EH (cell line): ENCODE measurements at places on chromosomes 3 and 15.
A peak's percentile ranks its signal among the peaks of the same experiment; 100 is the strongest.

GRCh38 chr3:50689558-50689957 lies 14.8 kb downstream of the DOCK3 start:
- no peak for DNase-seq

DNA sequence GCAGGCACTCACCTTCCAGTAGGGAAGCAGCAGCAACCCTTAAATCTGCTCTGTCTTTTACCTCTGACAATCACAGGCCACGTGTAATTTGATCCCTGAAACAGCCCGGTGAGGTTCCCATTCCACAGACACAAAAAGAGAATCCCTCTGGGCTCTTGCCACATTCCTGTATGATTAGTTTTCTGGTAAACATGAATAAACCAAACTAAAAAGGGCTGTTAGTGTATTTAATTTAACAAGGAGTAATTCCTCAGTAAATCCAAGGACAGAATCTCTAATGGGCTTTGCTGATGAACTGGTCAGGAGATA lies 186.9 kb downstream of the FAM43A start:
- peak; percentile 84 for DNase-seq

- no peak for DNase-seq
Measured at GRCh38 chr3:190130696-190131095, 10.0 kb upstream of the P3H2 start.

DNA sequence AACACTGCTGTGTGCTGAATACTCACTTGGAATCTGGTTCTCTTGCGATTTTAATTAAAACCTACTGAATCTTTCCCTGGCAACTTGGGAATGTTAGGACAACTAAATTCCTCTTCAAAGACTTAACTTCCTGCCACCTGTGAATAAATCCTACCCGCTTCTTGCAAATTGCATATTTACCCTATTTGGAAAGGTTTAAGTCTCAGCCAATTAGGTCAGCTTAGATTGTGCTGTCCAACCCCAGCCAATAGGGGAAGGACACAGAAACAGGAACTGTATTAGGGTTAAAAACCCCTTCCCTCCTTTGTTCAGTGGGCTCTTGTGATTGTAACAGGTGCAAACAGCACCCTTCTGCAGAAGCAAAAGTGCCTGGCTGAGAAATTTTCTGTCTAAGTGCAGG lies 38.6 kb upstream of the FSTL1 start:
- DNase-seq: no peak

GRCh38 chr3:108554229-108554628 lies 35.0 kb downstream of the CIP2A start:
- DNase-seq: no peak

- peak; percentile 36 for DNase-seq
Measured at GRCh38 chr15:101578443-101578894, 73.7 kb downstream of the TM2D3 start.

DNA sequence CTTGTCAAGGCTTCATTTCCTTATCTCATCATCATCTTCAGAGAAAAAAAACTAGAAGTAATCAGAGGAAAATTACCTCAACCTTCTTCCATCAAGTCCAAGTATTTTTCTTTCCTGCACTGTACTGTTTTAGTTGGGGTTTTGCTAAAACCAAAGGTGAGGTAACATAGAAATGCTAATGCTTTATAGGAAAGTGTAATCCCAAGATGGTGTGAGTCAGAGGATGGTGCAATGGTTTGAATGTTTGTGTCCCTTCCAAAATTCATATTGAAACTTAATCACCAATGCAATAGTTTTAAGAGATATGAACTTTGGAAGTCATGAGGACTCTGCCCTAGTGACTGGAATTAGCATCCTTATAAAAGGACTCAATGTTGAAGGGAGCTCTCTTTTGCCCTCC lies 79.5 kb downstream of the KBTBD8 start:
- DNase-seq: peak; percentile 16

DNA sequence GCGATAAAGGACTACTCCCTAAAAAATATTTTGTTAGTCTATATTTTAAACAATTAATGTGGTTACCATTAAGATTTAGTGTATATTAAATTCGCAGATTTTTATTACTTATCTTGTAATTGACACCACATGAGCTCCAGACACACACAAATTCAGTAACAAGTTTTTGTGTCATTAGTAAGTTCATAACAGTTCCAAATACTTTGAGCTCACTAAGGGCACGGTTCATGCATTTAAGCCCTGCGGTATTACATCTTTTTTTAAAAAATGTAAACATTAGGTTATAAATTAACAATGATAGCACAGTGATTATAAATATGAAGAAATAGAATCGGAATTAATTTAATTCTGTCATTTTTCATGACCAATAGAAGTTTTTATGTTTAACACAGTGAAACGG lies 317.3 kb downstream of the ZNF385D start:
- DNase-seq: no peak

DNA sequence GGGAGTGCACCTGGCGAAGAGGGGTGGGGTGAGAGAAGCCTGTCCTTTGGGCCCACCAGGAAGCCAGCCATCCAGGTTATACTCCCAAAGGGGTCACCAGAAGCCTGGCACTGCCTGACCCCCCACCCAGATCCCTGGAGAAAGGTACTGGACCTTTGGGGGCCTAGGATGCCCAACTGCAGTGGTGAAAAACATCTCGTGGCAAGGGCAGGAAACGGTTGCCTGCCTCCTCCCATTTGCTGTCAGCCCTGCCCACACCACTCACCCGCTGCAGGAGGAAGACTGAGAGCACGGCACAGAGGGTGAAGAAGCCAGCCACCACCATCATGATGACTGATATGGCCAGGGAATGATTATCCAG lies 2.2 kb upstream of the ULK3 start:
- DNase-seq: no peak

- DNase-seq: peak; percentile 51
Measured at GRCh38 chr3:122092460-122093165, 37.5 kb downstream of the CD86 start.

DNA sequence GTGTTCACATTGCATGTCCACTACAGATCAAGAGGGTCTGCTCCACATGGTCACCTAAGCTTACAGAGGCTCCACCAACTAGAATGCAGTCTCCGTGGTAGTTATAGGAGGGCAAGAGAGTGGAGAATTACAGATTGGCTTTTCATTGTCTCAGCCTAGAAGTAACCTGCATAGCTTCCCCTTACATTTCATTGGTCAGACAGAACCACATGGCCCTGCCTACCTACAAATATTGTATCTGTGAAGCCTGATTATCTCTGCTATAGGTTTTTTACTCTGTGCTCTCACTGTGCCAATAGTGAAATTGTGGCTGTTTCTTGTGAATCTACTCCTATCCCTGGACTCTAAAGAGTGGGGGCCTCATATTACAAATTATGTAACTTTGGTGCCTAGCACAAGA lies 2.5 kb upstream of the TLNRD1 start:
- no peak for DNase-seq

DNA sequence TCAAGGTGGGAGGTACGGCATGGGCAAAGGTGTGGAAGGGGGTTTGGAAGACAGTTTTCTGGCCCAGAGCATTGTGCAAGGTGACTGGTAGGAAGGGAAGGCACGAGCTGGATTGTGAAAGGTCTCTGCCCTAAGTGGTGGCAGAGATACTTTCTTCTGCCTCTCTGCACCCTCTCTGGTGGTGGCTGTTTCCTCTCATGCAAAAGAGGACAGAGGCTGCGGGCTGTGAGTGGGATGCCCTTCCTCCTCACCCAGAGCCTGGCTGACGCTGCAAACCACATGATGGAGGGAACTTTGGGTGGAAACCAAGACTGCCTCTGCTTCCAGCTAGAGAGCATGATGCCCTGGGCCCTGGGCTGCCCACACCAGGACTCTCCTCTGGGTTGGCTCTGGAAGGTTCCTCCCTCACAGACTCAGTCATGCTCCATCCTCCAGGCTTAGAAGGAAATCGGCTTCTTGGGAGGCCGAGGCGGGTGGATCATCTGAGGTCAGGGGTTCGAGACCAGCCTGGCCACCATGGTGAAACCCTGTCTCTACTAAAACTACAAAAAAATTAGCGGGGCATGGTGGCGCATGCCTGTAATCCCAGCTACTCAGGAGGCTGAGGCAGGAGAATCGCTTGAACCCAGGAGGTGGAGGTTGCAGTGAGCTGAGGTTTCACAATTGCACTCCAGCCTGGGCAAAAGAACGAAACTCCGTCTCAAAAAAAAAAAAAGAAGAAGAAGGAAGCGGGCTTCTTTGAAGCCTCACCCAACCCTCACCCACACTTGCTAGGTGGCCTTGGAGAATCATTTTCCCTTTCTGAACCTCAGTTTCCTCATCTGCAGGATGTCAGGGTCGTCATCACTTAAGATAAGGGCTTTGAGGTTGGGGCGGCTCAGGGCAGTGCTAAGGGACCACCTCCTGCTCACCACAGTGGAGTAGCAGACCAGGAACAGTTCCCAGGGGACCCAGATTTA lies 8.3 kb downstream of the PSTPIP1 start:
- no peak for DNase-seq

- DNase-seq: peak; percentile 74
Measured at GRCh38 chr15:41233367-41233771, 2.3 kb downstream of the CHP1 start.

DNA sequence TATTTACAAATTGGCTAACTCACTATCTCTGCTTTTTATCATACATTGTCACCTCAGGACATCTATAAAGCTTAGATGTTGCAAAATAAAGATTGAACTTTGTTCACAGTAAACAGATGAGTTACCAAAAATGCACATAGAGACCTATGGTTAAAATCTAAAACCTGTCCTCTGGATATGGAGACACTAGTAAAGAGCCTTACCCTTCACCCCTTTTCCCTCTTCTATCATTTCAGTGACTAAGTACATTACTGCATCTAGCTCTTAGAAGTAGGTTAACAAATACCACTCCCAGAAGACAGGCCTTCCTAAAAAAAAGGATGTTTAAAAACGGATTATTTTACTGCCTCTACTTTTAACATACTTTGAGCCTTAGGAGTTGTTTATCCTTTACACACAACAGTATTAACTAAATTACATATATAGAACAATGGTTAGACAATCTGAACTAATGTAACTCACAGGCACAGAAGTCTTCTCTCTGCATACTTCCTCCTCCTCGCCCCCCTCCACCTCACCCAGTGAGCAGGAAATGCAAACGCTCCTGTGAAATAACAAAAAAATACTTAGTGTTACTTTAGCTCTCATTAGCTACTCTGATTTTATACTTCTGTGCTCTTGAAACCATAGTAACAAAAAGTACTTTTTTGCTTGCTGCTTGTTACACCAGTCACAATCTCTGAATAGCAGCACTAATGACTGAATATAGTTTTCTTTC lies 23.3 kb downstream of the IREB2 start:
- no peak for DNase-seq

DNA sequence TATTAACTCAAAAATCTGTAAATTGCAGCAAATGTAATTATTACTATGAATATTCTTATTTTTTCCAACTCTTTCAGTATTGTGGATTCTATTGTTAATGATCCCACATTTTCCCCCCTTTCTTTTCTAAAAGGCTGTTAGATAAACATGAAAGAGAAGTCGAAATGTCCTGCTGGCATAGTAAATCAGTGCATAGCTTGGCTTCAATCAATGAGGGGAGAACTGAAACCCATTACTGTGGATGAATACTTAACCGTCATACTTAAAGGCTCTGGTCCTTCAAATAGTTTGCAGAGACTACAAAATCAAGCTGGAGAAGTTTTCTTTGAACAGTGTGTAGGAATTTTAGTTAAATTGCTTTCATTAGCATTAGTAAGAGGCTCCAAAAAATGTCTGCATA lies 667.9 kb downstream of the CADM2 start:
- DNase-seq: no peak

GRCh38 chr3:10666621-10667020 lies 149.4 kb upstream of the SLC6A11 start:
- no peak for DNase-seq

DNA sequence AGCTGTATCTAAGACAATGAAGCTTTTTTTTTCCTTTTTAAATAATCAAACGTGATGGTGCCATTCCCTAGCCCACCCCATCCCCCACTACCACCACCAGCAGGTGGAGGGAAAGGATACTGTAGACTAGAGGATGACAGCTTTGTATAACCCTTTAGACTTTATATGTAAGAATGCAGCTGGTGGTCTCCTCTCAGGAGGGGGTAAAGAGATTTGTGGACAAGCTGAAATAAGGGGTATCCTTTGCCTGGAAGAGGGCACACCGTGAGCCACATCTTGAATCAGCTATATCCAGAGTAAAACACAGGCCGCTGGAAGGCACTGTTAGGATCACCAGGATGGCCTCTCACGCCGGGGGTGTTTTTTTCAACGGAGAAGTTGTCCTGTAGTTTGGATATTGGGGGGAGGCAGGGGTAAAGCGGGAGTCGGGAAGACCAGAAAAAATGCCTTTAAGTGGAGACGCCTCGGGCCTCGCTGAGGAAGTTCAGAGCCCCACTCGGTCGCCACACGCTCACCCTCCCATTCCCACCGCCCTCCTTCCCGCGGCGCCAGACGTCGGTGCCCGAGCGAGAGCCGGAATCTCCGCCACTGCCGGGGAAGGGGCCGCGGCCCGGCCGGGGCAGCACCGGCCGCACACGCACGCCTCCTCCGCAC lies 986 bp downstream of the KPNA4 start:
- peak; percentile 31 for DNase-seq

GRCh38 chr3:69292185-69292584 lies 93.7 kb downstream of the FRMD4B start:
- no peak for DNase-seq

DNA sequence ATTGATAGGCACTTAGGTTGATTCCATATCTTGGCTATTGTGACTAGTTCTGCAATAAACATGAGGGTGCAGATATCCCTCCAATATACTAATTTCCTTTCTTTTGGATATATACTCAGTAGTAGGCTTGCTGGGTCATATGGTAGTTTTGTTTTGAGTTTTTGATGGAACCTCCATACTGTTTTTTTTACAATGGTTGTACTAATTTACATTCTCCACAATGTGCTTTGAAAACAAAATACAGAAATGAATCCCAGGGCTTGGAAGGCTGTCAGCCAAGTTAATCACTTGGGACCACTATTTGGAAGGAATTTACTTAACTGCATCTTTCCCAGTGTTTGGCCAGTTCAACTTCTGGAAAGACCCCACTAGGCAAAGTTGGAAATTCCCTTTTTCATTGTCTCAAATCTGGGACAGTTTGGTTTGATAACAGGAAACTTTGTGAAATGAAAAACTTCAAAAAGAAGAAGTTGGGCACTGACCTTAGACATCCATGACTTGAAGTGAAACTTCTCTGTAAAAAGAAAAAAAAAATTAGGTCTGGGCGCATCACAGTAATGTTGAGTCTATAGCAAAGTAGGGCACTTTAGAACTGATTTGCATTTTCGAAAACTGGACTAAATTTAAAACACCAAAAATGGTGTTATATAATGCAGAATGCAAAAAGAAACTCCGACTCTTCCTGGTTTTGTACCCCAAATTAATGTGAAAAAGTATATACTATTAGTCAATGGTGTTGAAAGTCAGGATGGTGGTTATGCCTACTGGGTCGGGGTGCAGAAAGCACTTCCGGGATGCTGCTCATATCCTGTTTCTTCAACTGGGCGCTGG lies 6.0 kb downstream of the CTSH start:
- DNase-seq: no peak

DNA sequence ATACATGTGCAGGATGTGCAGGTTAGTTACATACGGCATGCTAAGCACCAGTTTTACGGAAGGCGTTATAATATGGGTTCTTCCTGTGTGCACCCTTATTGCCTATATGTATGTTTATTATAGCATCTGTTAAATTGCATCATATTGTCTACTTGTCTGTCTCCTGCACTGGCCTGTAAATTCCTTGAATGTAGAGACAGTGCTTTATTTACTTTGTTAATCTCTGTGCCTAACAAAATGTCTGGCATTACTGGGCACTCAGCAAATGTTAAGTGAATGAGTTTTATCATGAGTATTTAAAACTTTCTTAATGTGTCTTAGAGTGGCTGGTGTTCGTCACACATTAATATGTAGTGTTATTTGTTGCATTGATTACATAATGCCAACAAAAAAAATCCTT lies 23.8 kb downstream of the MGA start:
- peak; percentile 8 for DNase-seq
